ENCODE measurements at places on chromosomes 4 and X.

GRCh38 chr4:76767983-76768382, 130.0 kb downstream of the SOWAHB start:
- no peak for DNase-seq

GRCh38 chr4:139984471-139984870, 169.5 kb downstream of the MAML3 start:
- no peak for DNase-seq

GRCh38 chr4:99447079-99447478, 11.9 kb upstream of the ADH7 start:
- no peak for DNase-seq

- no peak for DNase-seq
Measured at GRCh38 chrX:52422884-52423283, 54.1 kb downstream of the XAGE2 start.

DNA sequence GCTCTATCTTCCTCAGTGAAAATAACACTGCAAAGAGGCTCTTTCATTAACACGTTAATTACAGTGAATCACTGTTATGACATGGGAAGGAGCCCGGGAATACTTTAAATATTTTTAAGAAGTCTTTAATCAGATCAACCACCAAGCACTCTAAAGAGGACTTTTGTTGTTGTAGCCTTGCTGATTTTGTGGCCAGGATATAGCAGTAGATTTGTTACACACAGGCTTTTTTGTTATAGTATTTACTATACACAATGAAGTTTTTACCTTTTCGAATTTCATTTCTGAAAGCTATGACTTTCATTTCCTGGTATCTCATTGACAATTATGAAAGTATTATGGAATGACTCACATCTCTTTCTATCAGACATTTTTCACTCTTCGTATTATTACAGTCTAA, 20.3 kb downstream of the FGF13 start:
- no peak for DNase-seq

- no peak for DNase-seq
Measured at GRCh38 chr4:118124997-118125396, 90.7 kb downstream of the NDST3 start.
